Amniotic stem cell (primary cell): ENCODE measurements at places on chromosomes 4 and X.

DNA sequence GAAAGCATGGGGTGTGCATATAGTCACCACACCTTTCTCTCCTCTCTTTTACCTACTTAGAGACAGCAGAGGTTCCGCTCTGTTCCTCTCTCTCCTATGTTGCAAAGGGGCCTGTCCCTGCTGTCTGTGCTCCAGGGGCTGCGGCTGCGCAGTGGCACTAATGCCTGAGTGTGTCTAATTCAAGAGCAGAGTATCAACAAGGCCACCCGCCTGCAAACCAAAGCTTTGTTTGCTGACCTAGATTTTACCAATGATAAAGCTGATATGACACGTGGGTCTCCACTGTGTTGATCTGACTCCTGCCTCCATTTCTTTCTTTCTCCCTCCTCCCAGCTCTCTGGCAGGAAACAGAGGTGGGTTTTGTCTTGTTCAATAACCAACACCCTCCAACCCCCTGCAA lies 74.9 kb downstream of the NSG1 start:
- DNase-seq, result no peak

GRCh38 chr4:118752551-118752950 lies 67.4 kb downstream of the METTL14 start:
- DNase-seq, result no peak

- no peak for DNase-seq
Measured at GRCh38 chr4:86565651-86566050, 28.5 kb upstream of the PTPN13 start.

DNA sequence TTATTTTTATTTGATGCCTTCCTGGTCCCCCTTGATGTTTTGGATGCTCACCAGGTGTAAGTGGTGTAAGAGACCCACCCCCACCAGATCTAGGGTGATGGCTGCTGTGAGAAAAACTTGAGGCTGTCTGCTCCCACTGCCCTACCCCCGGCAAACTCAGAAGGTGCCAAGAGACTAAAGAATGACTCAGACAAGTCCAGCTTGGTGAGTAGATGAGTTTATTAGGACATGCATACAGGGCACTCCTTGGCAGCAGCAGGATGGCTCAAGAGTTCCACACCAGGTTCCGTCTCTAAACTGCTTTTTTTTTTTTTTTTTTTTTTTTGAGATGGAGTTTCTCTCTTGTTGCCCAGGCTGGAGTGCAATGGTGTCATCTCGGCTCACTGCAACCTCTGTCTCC lies 84.0 kb upstream of the HPF1 start:
- no peak for DNase-seq

GRCh38 chrX:80246271-80246670 lies 174.0 kb upstream of the TENT5D start:
- DNase-seq, result no peak

DNA sequence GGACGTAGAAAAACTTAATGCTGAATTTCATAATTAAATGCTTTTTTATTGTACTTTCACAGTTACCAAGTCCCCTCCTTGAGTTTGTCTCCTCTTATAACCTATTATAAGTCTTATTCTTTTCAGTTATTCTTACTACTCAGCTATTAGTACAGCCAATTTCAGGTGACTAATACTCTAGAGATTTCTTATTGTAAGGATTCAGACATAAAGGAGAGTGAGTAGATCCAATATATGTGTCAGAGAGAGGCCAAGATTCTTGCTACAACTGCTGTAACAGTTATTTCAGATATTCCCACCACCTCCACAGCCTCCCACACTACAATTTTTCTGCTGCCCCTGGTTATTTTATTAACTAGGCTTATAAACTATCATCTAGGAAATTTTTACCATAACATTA lies 274.5 kb downstream of the GPAT3 start:
- no peak for DNase-seq

GRCh38 chr4:90084967-90085295 lies 42.3 kb upstream of the CCSER1 start:
- DNase-seq, result no peak

- DNase-seq, result no peak
Measured at GRCh38 chrX:153333266-153333665, 687 bp upstream of the ZNF275 start.

DNA sequence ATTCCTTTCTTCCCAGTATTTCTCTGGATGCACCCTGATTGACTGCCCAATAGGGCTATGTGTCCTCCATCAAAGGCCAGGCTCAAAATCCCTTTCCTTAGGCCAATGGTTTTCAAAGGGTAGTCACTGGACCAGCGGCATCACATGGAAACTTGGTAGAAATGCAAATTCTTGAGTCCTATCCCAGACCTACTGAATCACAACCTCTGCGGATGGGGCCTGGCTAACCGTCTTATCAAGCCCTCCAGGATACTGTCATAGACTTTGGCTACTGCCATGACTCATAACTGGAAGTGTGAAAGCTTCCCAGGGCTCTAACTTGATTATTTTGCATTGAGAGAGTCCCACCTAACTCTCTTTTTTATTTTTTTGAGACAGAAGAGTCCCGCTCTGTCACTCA lies 71.9 kb upstream of the TFDP3 start:
- no peak for DNase-seq

- no peak for DNase-seq
Measured at GRCh38 chrX:43238461-43238945, 417.6 kb upstream of the MAOA start.

DNA sequence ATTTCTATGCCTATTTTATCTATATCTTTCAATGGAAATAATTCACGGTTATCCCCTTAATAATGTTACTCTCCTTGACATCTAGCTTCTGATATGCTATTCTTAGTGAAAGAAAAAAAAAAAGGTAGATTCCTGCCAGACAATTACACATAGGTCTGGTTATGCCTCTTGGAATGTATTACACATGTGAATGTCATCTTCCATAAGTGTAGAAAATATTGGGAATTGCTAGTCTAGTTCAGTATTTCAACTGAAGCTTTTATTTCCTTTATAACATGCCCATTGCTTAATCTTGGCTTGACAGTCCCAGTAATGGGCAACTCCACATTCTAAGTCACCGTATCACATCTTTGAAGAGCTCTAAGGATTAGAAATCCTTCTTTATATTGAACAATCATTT lies 25.4 kb upstream of the PPP1R2C start:
- no peak for DNase-seq

DNA sequence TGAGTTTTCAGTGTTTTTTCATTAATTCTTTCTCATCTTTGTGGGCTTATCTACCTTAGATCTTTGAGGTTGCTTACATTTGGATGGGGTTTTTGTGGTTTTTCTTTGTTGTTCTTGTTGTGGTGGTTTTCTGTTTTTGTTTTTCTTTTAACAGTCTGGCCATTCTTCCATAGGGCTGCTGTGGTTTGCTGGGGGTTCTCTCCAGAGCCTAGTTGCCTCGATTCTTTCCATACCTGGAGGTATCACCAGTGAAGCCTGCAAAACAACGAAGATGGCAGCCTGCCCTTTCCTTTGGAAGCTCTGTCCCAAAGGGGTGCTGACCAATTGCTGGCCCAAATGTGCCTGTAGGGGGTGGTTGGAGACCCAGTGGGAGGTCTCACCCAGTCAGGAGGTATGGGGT lies 168.6 kb upstream of the CLNK start:
- no peak for DNase-seq
